ENCODE measurements at places on chromosomes 6 and 20.

- DNase-seq, result no peak
These were observed 38.6 kb upstream of the B3GAT2 start for GRCh38 chr6:70995411-70995810.

- DNase-seq, result no peak
These were observed 2.7 kb upstream of the TRERF1 start for GRCh38 chr6:42454428-42454791.

GRCh38 chr6:125054331-125054730 lies 92.1 kb downstream of the RNF217 start:
- DNase-seq, result no peak

DNA sequence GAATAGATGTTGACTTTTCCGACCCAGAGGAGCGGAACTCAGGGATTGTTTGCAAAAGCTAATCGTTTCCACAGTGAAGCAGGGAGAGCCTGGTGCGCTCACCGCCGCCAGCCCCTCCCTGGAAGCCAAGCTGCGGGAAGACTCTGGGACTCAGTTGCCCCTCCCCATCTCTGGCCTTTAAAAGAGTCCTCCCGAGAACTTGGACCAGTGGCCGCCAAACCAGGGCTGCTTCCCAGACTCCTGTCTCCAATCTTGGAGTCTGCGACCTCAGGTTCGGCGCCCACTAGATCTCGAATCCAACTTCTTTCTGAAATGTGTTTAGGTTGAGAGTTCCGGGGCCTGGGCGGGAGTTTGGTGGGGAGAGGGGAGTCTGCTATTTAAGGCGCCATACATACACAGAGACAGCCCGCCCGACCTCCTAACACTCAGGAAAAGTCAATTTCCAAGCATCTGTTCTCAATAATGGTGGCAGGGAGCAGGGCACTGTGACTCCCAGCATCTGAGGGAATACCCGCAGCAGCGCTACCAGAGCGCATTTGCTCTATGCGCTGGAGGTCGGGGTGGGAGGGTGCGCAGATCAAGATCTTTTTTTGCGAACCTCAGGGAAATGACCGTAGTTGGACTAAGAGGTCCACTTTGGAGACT lies 800 bp upstream of the GRIK2 start:
- no peak for DNase-seq
